Lung microvascular endothelial cell (primary cell): ENCODE measurements at places on chromosomes 11 and 22.

GRCh38 chr11:22130462-22131053, 62.3 kb upstream of the ANO5 start:
- DNase-seq: no peak

GRCh38 chr22:19042285-19043120, 79.7 kb downstream of the DGCR2 start:
- no peak for DNase-seq

DNA sequence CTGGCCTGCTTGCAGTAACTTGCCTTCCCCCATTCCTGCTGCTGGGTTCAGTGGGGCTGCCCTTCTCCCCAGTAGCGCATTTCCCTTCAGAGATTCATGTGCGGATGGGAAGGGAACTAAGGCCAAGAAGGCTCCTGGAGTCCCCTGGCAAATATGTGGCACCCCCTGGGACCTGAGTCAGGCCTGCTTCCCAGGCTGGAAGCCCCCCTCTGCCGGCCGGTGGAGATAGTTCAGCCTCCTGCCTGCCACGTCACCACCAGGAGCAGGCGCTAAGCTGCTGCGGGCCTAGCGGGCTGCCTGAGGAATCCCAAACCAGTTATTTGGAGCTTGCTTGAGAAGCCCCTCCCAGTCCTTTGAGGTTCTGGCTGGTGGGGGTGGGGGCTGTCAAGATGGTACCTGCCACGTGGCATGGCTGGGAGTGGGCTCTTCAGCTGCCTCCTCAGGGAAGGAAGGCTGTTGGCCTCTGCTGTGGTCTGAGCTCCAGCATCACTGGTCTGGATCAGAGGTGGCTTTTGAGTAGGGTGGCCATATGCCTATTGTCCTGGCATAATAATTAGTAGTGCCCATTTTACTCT, 2.0 kb downstream of the SERPINH1 start:
- DNase-seq: peak; percentile 90

DNA sequence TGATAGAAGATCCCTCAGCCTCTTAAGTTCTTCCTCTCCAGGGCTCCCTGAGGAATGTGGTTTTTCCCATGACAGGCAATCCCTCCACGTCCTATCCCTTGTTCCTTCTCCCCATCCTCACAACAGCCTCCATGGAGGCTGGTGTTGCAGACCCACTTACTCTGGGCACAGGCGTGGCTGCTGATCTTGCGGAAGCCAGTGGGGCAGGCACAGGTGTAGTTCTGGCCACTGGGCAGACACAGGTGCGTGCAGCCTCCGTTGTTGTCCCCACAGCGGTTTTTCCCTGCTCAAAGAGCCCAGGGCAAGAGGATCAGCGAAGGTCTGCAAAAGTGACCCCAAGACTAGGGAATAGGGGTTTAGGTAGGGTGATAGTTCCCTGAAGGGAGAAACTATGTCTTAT, 29.1 kb downstream of the LRP4 start:
- DNase-seq: no peak

- DNase-seq: no peak
Observed at GRCh38 chr11:31797190-31798056, 13.7 kb downstream of the PAX6 start.

DNA sequence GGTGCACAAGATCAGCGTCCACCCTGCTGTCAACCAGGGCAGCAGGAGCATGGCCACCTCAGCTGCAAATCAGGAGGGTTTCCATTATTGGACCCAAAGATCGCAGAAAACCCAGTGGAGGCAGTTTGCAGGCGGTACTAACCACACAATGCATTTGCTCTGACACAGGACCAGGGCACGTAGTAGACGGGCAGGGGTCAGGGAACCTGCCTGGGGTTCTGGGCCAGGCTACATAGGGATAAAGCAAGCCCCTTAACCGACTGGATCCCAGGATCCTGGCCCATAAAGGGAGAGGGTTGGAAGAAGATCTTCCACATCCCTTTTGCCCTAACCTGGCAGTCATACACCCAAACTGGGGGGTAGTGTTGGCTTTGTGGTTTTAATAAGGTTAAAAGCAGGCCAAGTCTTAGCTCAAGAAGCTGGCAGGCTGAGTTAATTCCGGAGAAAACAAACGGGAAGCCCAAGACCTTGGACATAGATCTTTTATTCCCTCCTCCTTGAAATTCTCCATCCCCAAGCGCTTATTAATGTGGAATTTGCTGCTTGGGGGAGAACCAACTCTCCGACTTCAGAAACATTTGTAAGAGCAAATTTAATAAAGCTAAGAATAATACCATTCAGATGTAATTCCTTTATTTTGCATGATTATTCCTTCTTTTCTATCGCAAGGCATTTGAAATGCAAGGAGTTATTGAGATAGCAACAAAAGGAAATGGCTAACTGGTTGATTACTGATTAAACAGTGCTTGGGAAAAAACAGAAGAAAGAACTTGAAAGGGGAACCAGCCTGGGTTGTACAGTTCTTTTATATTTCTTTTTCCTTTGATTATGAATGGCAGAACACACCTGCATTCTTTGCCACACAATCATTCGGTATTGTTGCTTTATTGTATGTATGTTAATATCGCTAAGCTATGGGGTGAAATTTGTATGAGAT, 6.3 kb upstream of the ARHGAP8 start:
- no peak for DNase-seq

- DNase-seq: no peak
Observed at GRCh38 chr22:44398856-44399837, 86.4 kb upstream of the SHISAL1 start.

- DNase-seq: no peak
Observed at GRCh38 chr11:104146421-104146820, 17.5 kb downstream of the PDGFD start.

GRCh38 chr11:45931739-45932138, 9.3 kb downstream of the LARGE2 start:
- DNase-seq: no peak

DNA sequence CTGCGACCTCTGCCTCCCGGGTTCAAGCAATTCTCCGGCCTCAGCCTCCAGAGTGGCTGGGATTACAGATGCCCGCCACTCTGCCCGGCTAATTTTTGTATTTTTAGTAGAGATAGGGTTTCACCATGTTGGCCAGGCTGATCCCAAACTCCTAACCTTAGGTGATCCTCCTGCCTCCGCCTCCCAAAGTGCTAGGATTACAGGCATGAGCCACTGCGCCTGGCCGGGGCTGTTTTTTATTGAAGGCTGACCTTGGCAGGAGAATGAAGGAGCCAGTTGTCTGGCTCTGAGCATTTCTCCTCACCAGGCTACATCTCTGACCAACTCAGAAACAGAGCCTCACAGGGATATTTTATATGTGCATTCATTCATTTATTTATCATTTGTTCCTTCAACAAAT, 2.3 kb downstream of the KIAA1671 start:
- no peak for DNase-seq

- DNase-seq: no peak
Observed at GRCh38 chr11:11146830-11147229, 206.2 kb downstream of the CSNK2A3 start.

- no peak for DNase-seq
Observed at GRCh38 chr11:69504576-69505335, 23.3 kb downstream of the LINC01488 start.

DNA sequence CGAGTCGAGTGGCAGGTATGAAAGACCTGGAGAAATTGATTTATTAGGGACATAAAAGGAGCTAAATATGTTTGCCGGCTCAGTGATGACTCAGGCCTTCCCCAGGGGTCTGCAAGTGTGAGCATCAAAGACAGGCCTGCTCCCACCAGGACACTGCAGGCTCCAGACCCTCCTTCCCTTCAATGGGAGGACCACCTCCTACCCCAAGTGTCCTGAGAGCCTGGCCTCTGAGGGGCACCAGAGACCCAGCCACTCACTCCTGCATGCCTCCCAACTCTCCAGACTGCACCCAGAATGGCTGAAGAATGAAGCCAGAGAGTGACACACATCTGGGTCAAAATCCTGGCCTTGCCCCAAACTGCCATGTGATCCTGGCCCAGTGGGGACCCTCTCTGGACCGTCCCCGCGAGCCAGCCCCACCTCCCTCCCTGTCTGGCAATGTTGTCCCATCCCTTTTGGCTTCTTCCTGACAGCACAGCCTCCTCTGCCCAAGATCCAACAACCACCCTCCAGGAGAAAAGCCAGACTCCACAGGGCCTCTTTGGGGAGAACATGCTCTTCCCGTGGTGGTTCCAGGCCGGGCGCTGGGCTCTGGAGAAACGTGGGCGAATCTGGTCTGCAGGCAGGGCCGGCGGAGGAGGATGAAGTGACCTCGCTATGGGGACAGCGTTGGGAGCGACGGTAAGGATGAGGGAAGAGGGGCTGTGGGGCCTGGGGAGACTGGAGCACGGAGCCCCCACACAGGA, 36.2 kb downstream of the CYTH4 start:
- DNase-seq: no peak

GRCh38 chr22:28034760-28035401, 115.8 kb upstream of the PITPNB start:
- DNase-seq: peak; percentile 95

DNA sequence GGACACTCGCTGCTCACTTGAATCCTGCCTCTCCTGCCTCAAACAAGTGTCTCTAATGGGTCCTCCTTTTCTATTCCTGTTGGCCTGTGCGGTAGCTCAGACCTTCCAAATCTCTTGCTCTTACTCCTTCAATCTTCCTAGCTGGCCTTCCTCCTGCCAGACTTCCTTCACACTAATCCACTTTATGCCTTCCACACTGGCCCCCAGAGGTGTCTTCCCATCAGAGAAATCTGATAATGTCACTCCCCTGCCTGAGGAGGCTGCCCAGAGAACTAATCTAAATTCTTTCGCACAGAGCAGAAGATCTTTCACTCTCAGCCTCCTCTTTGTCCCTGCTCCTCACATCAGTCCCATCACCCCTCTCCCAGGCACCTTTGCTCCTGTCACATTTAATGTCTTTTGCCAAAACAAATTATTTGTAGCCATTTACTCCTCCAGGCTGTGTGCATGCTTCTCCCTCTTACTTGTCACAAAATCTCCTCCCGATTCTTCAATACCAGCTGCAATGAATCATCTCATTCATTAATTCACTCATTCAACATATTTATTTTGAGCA, 175.7 kb downstream of the MAML2 start:
- DNase-seq: no peak

GRCh38 chr11:13297917-13298356, 20.3 kb downstream of the BMAL1 start:
- peak; percentile 23 for DNase-seq

DNA sequence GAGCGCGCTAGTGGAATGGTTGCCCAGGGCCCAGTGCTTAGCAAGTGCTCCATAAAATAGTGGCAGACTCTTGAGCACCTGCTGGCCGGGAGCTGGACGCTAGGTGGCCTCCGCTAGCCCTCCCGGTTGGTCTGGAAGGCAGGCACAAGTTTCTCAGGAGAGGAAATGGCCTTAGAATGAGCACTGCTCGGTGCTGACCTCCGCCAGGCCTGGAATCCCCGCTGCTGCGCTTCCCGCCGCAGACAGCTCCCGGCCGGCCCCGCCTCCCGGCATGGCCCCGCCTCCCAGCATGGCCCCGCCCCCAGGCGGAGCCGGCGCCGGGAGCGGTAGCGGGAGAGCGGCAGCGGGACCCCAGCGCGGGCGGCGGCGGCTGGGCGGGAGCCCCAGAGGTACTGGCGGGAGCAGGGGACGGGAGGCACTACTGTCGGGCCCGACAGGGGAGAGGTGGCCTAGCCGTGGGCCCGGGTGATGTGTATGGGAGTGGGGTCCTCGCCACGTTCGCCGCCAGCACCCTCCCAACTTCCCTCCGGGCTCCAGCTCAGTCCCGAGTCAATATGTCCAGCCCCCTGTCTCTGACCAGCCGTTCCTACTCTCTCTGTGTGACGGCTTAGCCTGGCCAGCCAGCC, at the start of gene SIPA1:
TSS of gene SIPA1 (plus strand) at position 308 of the 626 bp plus-strand sequence. CDS start 2,821 bp downstream, outside the sequence.
- DNase-seq: peak; percentile 91

GRCh38 chr11:29755474-29755873, 261.4 kb downstream of the KCNA4 start:
- no peak for DNase-seq

- DNase-seq: peak; percentile 86
Observed at GRCh38 chr11:2380807-2381350, 3.8 kb downstream of the CD81 start.

DNA sequence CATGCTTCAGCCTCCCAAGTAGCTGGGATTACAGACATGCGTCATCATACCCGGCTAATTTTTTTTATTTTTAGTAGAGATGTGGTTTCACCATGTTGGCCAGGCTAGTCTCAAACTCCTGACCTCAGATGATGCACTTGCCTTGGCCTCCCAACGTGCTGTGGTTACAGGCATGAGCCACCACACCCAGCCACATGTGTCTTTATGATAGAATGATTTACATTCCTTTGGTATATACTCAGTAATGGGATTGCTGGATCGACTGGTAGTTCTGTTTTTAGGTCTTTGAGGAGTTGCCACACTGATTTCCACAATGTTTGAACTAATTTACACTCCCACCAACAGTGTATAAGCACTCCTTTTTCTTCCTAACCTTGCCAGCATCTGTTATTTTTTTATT, 276.2 kb downstream of the METTL15 start:
- DNase-seq: peak; percentile 4
